ENCODE measurements at places on chromosomes 11 and 22. TPM values are rescaled to one million over a fixed set of nuclear protein-coding genes. Genes with fewer than 3 reads are reported as not detected.

- DNase-seq, result peak; percentile 33
- peaks cover 21% of the 10 kb centered on the region for H3K4me1 ChIP-seq
Observed at GRCh38 chr11:13962562-13963168, at the start of gene SPON1. Gene SPON1, plus strand, starts transcription at chr11:13962723. Its CDS starts 182 bp downstream, at chr11:13962905.

DNA sequence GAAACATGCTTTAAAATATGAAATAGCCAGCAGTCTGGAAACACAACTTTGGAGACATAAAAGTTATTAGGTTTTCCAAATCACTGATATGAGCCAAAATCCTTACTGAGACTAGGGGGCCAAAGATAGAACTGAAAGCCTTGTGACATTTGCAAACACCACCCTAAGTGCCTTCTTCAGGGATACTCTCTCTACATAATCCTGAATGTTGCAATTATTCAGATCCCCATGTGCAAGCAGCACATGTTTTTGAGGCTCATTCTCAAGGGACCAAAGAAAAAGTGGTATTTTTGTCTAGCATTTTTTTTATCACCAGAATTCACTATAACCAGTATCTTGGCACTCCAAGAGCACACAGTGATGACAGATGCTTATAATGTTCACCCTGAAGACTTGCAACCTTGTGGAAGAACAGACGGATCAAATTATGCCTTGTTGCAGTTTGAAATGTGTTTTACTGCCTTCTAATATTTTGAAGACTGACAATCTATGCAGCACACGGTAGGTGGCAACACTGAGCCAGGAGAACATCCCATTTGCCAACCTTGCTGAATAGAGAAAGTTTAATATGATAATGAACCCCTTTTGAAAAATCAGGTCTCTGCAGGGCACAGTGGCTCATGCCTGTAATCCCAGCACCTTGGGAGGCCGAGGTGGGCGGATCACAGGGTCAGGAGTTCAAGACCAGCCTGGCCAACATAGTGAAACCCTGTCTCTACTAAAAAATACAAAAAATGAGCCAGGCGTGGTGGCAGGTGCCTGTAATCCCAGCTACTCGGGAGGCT is 78.5 kb downstream of the PLEKHA7 start:
- no peak for DNase-seq
- no peak overlapping the region for H3K4me3 ChIP-seq
- H3K36me3 ChIP-seq, result no peaks in the 10 kb centered on the region
- no peaks in the 10 kb centered on the region for H3K27me3 ChIP-seq

DNA sequence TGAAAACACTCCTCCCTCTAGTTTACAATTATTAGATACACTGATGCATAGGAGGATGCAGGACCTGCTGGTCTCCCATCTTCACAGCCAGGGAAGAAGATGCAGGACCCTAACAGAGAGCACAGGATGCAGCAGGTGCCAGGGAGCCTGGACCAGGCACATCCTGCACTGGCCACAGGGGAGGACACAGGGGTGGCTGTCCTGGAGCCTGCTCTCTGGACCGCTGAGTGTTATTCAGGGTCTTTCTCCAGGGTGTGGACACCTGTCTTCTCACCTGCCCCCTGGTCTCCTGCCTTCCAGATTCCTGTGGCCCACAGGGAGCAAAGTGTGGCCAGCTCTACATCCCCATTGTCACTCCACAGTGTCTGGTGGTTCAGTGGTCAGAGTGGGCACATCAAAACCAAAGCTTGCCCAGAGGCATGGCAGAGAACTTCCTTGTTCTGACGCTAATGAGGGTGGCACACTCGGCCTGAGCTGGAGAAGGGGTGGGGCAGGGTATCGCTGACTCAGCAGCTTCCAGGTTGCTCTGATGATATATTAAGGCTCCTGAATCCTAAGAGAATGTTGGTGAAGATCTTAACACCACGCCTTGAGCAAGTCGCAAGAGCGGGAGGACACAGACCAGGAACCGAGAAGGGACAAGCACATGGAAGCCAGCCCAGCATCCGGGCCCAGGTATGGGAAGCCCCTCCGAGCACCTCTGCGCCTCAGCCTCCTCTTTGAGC is at the start of gene APOBEC3A:
Gene APOBEC3A, plus strand, starts transcription at position 564 of the 725 bp plus-strand sequence. Its CDS starts 83 bp downstream, at position 647.
- no peak for DNase-seq
- no peak within 1 kb of the TSS for H3K27ac ChIP-seq
- H3K36me3 ChIP-seq, result no peaks in the 10 kb centered on the region
- peaks cover 58% of the 10 kb centered on the region for H3K4me1 ChIP-seq
- H3K4me3 ChIP-seq, result no peak within 1 kb of the TSS
- H3K27me3 ChIP-seq, result peaks cover 4% of the 10 kb centered on the region

SLN gene
- total RNA-seq, result not detected

DNA sequence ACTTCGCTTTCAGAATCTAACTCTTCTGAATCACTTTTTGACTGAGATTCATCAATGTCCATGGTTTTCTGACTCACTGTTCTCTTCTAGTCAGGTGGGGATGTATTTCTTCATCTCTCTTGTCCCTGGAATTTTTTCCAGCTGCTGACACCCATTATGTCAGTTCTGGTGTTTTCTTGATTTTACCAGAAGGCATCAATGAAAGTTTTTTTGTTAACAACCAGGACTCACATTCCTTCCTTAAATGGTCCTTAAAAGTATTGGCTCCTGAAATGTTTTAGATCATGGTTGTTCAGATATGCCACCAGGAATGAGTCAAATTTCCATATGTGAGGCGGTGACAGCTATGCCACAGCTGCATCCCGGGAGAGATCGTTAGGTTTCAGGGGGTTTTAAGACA is 12.9 kb downstream of the MICAL2 start:
- peaks cover 77% of the 10 kb centered on the region for H3K4me1 ChIP-seq
- H3K4me3 ChIP-seq, result no peak overlapping the region
- peaks cover 15% of the 10 kb centered on the region for H3K36me3 ChIP-seq
- H3K27me3 ChIP-seq, result no peaks in the 10 kb centered on the region
- no peak overlapping the region for H3K27ac ChIP-seq
- DNase-seq, result no peak

DNA sequence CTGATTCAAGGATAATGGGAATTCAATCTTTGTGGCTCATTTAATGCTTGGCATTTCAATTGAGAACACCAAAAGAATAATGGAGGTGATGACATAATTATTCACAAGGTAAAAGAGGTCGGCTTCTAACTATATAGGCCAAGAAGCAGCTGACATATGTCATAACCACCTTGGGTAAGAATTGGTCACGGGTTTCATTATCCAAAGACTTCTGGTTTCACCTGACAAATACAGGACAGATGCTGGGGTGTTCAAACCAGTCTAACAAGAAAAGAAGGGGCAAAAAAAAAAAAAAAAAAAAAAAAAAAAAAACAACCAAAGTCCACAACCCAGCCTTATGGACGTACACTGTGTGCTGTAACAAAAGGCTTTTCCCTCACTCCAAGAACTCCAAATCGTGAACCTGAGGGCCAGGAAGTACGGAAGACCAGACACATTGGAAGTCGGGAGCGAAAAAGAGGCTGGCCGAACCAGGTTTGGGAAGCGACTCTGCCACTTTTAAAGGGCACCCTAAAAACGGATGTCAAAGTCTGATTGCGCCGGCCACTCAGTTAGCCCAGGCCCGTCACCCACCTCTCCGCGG is 385 bp downstream of the HARBI1 start:
- DNase-seq, result no peak
- H3K27ac ChIP-seq, result peak overlapping the region; percentile 96
- H3K27me3 ChIP-seq, result no peaks in the 10 kb centered on the region
- H3K4me1 ChIP-seq, result peaks cover 50% of the 10 kb centered on the region
- peak overlapping the region; percentile 90 for H3K4me3 ChIP-seq

- H3K4me3 ChIP-seq, result no peak overlapping the region
- H3K36me3 ChIP-seq, result peaks cover 10% of the 10 kb centered on the region
- peak; percentile 47 for DNase-seq
Observed at GRCh38 chr22:23278883-23279675, 98.8 kb downstream of the BCR start.

IGSF9B gene
- 70.8 TPM for total RNA-seq

CHRM1 gene
- total RNA-seq, result not detected

FLRT1 gene
- total RNA-seq, result 0.23 TPM

MMP12 gene
- not detected for total RNA-seq

DNA sequence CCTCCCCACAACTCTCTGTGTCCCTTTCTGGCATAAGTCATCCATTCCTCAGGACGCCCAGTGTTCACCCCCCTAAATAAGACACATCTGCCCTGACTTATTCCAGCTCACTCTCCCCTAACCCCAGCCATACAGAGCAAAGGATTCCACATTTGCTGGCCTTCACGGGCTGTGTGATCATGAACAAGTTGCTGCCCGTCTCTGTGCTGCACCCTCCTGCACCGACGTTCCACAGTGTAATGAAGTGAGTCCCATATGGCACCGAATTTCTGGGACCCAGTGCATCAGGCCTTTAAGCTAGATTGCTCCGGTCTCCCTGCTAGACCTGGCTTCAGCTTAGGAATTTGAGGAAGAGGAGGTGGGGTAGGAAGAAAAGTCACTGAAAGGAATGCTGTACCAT is 22.4 kb upstream of the LRRC32 start:
- H3K27ac ChIP-seq, result no peak overlapping the region
- no peak for DNase-seq
- H3K27me3 ChIP-seq, result peaks cover 9% of the 10 kb centered on the region
- H3K4me1 ChIP-seq, result peaks cover 9% of the 10 kb centered on the region
- no peaks in the 10 kb centered on the region for H3K36me3 ChIP-seq

DNA sequence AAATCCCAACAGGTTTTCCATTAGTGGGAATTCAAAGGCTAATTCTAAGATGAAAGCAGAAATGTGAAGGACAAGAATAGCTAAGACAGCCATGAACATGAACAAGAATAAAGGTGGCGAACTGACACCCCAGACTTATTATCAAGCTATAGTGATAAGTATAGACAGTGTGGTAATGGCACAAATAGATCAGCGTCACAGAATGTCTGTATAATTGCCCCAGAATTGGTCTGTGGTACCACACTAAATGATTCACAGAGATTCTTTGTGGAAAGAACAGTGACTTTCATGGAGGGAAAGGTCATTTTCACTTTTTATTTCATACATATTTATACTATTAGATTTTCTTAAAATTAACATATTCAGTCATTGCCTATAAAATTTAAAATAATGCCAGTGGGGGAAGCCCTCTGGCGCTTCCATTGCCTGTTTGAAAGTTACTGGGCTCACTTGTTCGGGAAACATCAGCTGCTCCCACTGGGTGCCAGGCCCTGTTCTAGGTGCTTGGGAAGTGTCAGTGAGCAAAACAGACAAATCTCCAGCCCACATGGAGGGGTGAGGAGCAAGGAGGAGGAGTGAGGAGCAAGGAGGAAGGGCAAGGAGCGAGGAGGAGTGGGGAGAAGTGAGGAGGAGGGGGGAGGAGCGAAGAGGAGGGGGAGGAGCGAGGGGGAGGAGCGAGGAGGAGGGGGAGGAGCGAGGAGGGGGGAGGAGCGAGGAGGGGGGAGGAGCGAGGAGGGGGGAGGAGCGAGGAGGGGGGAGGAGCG is 11.3 kb upstream of the NLRP6 start:
- H3K27me3 ChIP-seq, result no peaks in the 10 kb centered on the region
- H3K27ac ChIP-seq, result peak overlapping the region; percentile 68
- no peak for DNase-seq
- H3K4me1 ChIP-seq, result peaks cover 36% of the 10 kb centered on the region
- H3K4me3 ChIP-seq, result peak overlapping the region; percentile 68

DNA sequence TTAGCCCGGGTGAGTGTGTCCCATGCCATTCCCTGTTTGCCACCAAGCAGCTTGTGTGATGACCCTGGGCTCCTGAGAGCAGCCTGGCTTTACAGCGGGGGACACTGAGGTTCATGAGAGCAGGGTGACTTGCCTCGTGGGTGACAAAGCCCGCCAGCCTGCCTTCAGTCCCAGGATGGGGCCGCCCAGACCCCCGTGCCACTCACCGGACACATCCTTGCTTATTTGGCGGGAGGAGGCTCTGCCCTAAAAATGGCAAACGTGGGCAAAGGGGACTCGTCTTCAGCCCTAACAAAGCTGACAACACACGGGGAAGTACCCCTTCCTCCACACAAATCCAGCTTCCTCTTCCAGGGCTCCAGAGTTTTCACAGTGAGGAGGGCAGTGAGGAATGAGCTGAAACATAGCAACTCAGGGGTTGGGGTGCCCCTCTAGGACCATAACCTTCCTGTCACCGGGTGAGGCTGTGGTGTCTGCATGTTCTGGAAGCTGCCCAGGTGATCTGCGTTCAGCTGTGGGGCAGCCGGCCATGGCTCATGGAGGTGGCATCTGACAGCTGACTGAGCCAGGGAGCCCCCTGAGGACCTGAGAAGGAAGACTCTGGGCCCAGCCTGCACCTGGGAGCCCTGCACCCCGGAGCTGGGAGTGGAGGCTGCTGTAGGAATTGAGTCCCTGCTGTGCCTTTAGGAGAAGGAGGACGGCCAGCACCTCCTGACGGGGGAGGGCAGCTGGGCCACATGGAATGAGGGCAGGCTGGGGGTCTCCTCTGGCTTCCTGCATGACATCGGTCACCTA is 16.7 kb downstream of the RIBC2 start:
- peaks cover 8% of the 10 kb centered on the region for H3K36me3 ChIP-seq
- H3K4me1 ChIP-seq, result no peaks in the 10 kb centered on the region
- no peak for DNase-seq
- no peak overlapping the region for H3K27ac ChIP-seq
- H3K4me3 ChIP-seq, result no peak overlapping the region

CDKN1C gene
- 0.60 TPM for total RNA-seq

EIF4ENIF1 gene
- 37.8 TPM for total RNA-seq

GRCh38 chr11:105960252-105961245 is 61.5 kb downstream of the MSANTD4 start:
- no peak for DNase-seq
- H3K27ac ChIP-seq, result no peak overlapping the region
- no peak overlapping the region for H3K4me3 ChIP-seq
- H3K27me3 ChIP-seq, result no peaks in the 10 kb centered on the region

MIOX gene
- 0.60 TPM for total RNA-seq

DNA sequence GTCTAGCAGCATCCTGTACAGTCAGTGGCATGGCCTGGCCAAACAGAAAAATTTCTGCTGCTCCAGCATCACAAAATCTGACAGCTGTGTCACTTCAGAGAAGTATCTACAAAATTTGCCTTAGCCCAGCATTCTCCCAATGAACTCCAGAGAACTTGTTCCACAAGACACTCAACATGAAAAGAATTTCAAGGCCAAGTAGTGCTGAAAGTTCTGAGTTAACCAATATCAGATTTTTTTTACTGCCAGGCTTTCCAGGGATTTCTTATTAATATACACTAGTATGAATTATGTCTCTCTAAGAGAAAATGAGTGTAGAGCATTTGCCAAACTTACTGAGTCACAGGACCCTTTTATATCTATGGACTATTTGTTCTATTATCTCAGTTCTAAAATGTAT is 68.8 kb downstream of the OR5AK2 start:
- H3K36me3 ChIP-seq, result no peaks in the 10 kb centered on the region
- H3K27ac ChIP-seq, result no peak overlapping the region
- H3K27me3 ChIP-seq, result no peaks in the 10 kb centered on the region
- H3K4me1 ChIP-seq, result no peaks in the 10 kb centered on the region
- no peak overlapping the region for H3K4me3 ChIP-seq

Measured in activated CD4-positive, alpha-beta memory T cell treated with anti-CD3 and anti-CD28 coated beads, Interleukin-2, amount 10 ng/mL, durations not matched to agents 7 days and 5 days (primary cell).